ENCODE measurements at places on chromosomes 16 and 17.

DNA sequence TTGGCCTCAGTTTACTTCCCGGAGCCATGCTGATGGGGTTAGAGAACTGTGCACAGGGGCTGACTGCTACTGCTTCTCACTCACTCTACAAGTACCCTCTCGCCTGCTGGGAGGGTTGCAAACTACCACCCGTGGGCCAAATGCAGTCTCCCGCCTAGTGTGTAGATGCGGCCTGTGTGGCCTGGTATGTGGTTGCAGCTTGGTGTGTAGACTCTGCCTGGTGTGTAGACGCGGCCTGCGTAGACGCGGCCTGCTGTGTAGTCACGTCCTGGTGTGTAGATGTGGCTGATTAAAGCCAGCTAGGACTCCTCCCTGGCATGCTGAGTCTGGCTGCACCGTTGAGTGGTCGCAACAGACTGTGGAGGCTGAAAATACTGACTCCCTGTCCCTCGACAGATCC lies 7.3 kb downstream of the CANT1 start:
- no peak for DNase-seq

DNA sequence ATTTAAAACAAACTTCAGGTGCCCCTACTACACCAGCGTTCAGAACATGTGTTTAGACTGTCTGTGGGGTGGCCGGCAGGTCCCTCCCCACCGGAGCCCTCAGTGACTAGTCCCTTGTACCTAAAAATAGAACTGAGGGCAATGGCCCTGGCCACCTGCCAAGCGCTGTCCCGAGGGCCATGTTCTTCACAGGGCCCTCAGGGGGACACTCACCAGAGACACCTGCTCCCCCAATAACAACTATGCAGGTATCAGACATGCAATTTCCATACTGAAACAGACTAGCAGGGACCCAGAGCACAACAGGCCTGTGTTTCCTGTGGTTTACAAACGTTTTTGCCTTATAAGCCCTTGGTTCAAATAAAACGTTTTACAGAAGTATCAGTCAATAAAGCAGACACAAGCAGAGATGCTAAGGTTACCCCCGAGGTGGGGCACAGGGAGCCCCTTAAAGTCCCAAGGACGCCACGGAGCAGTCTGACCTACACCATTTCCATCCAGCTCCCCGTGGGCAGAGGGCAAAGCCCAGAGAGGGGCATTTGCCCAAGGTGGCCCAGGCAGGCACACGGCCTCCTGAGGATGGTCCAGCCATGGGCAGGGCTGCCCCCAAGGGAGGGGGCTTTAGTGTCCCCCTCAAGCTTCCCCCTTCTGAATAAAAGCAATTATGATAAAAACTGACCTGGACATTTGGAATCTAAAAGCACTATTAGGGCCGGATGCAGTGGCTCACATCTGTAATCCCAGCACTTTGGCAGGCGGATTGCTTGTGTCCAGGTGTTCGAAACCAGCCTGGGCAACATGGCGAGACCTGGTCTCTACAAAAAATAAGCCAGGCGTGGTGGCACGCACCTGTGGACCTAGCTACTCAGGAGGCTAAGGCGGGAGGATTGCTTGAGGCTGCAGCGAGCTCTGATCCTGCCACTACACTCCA lies 896 bp upstream of the MYLK3 start:
- DNase-seq, result no peak

DNA sequence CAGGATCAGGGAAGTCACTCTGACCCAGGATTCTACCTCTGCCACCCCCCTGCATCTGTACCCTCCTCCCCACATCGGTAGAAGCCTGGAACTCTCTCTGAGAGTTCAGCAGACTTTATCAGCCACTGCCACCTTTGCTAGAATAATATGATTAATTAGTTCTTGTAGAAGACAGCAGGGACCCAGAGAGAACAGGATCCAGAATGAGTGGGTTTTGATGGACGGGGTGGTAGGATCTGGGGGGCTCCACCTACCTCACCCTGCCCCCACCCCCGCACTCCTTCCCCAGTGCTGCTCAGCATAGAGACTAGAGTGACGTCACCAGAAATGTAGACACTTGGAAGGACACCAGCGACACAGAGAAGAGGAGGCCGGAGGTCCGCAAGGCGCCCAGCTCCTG lies 33.5 kb downstream of the ABCC6 start:
- no peak for DNase-seq

DNA sequence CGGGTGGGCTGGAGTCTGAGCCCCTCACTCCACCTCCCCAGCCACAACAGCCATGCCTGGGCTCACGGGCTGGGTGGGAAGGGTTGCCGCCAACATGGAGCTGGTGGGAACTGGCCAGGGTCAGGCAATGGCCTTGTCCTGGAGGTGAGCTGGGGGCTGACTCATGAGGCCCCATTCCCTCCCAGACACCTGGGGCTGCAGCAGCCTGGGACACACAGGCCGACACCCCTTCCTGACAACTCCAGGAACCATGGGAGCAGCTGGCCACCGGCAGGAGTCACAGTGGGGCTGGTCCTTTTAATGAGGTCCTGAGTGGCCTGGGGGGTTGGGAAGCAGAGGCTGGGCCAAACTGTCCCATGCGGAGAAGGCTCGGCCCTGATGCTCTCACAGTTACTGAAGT lies 12.2 kb downstream of the DBNDD1 start:
- DNase-seq, result no peak

DNA sequence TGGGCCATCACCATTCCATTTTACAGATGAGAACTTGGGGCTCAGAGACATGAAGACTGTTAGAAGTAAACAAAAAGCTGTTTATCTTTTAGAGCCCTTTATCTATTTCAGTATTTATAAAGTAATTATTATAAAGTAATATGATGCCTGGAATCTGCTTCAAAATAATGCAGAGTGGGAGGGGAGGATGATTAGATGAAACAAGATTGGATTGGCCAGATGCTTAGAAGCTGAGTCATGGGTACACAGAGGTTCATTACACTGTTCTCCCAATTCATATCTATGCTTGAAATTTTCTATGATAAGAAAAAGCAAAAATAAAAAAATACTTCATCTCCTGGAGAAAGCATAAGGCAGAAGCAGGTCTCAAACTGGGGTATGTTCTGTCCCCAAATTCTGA lies 29.4 kb downstream of the TOM1L2 start:
- DNase-seq, result no peak

DNA sequence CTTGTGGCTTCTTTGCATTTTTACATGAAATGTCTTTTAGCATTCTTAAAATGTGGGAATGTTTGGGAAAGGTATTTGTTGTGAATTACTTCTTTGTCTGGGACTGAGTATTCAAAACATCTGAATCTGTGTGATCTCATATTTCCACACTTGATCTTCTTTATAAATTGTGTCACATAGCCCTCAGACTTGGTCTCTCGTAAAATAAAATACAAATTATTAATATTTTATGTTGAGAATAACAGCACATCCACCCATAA lies 81.9 kb downstream of the TUBD1 start:
- DNase-seq, result no peak

GRCh38 chr17:59914274-59914854 lies 21.4 kb downstream of the RPS6KB1 start:
- DNase-seq, result no peak

GRCh38 chr16:74291577-74292208 lies 4.9 kb upstream of the PSMD7 start:
- no peak for DNase-seq

DNA sequence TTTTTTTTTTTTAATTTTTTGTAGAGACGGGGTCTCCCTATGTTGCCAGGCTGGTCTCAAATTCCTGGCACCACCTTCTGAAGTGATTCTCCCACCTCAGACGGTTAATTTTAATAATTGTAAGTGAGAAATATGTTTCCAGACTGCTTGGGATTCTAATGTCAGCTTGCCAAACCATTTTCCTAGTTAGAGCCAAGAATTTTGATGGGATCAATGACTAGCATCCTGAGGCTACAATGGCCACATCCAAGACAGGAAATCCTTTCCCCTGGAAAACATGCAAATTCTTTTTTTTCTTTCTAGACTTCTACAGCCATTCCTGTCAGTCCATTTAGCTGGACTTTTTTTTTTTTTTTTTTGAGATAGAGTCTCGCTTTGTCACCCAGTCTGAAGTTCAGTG lies 32.6 kb downstream of the IGF2BP1 start:
- DNase-seq, result no peak

- DNase-seq, result no peak
These were observed 709 bp downstream of the STAT5A start for GRCh38 chr17:42288803-42289610.
